Stimulated activated effector memory CD8-positive, alpha-beta T cell treated with anti-CD3 and anti-CD28 coated beads, Interleukin-12 subunit alpha, Interleukin-12 subunit beta, amount 100 ng/mL, for 72 hours (primary cell): ENCODE measurements at places on chromosomes 11 and 22.

DNA sequence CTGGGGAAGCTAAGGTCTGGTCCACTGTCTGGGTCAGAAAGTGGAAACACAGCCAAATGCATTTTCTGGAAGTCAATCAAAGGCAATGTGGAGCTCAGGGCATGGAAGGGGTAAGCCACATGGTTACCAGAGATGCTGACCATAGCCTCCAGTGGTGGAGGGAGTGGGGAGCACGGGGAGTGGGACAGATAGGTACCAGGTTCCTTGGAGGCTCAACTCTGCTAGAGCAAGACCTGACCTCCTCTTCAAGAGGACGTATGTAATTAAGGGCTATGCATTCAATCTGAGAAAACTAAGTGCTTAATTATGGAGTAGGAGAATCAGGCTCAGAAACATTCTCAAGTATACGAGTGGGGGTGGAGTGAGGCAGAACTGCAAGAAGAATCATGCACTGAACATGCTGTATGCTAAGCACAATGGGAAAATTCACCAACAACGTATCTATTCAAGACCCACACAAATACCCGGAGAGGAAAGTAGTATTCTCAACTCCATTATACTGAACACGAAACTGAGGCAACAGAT is 65.2 kb upstream of the PHOX2A start:
- DNase-seq = no peak

- DNase-seq = no peak
Observed at GRCh38 chr11:68312117-68312779, at the start of gene LRP5. Gene LRP5 (plus strand): TSS chr11:68312591. CDS start chr11:68312715, 124 bp downstream.

GRCh38 chr11:33063326-33063881 is 24.0 kb downstream of the TCP11L1 start:
- DNase-seq = no peak

GRCh38 chr11:77287615-77288273 is 13.7 kb downstream of the GDPD4 start:
- DNase-seq = no peak

- DNase-seq = no peak
Observed at GRCh38 chr11:8258289-8258688, 5.4 kb downstream of the LMO1 start.

DNA sequence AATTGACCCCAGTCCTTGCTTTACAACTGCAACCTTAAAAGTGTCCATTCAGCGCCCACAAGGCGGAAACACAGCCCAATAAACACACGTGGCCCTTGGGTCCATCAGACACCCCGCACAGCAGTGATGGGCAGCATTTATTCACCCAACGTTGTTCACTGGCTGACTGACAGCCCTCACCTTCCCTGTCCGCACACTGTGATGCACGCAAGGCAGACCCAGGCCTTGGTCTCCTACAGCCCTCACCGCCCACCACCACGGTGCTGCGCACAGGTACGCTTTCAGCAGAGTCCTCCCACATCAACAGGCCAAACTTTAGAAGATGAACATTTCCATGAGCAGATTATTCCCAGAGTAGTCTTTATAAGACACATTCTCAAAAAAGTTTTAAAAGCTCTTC is 20.7 kb upstream of the PHLDA2 start:
- DNase-seq = no peak

DNA sequence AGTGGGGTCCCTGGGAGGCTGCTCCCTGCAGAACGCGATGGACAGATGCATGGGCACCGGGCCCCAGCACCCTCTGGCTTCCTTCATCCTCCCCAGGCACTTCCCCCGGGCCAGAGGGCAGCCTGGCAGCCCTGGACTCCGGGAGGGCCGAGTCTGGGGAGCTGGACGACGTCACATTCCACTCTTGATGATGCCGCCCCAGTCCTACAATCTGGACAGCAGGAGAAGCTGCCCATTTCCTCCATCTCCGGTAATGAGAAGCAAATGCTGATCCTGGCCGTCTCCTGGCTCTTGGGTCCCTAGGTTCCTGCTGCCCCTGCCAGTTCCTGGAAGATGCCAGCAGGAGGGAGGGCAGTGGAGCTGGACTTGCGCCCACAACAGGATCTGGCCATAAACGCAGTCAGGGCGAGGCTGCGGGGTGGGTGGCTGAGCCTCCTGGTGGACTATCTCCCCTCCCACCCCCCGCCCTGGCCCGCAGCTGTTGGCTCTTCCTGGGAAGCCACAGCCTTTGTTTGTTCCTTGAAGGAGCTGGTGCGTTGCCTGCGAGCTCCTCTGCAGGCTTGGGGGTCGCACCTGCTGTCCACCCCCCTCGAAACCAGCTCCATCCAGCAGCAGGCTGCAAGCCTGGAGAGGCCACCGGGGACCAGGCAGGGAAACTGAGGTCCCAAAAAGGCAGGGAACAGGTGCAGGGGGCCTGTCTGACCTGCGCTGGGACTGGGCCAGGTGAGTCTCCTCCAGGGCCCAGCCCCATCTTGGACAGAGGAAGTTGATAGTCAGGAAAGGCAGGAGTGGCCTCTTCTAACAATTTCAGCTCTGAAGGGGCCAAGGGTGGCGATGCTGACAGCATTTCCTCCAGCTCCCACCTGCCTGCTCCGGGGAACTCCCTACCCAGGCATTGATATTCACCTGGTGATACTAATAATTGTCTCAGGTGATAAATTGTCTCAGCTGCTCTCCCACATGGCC is 17.9 kb upstream of the MUC6 start:
- DNase-seq = no peak

- DNase-seq = no peak
Observed at GRCh38 chr11:35740061-35740799, 77.7 kb downstream of the TRIM44 start.

DNA sequence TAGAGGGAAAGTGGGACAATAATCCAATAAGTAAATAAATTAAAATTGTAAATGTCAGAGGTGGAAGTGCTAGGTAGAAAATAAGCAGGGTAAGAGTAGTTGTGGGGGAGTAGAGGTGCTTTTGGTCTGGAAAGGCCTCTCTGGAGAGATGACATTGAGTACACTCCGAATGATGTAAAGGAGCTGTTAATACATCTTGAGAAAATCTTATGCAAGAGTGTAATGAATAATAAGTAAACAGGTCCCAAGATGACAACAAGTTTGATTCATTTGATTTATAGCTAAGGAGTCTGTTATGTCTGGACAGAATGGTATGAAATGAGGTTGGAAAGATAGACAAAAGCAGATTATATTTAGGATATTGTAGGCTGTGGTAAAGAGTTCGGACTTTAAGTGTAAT is 87.5 kb downstream of the TMEM135 start:
- DNase-seq = no peak

DNA sequence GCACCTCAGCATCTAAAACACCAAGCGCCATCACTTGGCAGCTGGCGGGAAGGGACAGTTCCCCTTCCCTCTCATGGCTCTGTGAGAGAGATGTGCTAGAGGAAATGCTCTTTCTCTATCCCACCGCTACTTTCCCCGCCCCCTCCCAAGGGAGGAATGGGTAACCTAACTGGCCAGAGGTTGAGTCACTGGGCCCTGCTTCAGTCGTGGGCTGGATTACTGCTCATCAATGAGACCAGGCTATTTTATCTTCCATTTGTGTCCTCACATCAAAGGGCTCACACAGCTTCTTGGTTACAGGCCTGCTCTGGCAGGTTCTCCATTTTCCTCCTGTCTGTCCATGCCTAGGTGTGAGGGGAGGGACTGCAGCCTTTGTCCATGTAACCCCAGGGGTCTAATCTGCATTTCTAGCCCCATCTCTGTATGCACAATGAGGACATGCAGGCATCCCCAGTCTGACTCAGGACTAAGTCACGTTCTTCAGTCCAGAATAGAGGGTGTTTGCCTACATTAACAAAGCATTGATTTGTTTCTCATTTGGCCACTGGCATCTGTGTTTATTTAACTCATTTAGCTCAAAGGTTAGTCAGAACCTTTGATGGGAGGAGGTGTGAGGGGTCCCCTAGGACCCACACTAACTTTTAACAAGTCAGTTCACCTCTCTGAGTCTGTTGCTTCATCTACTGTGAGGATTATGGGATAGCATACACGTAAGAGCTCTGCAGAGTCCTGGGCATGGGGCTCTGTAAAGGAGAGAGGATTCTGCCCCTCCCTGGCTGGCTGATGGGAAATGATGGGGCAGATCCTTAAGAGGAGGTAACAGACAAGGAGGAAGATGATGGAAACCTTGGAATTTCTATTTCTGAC is 99.1 kb downstream of the XRRA1 start:
- DNase-seq = no peak
